ENCODE measurements at places on chromosomes 2 and 18.

DNA sequence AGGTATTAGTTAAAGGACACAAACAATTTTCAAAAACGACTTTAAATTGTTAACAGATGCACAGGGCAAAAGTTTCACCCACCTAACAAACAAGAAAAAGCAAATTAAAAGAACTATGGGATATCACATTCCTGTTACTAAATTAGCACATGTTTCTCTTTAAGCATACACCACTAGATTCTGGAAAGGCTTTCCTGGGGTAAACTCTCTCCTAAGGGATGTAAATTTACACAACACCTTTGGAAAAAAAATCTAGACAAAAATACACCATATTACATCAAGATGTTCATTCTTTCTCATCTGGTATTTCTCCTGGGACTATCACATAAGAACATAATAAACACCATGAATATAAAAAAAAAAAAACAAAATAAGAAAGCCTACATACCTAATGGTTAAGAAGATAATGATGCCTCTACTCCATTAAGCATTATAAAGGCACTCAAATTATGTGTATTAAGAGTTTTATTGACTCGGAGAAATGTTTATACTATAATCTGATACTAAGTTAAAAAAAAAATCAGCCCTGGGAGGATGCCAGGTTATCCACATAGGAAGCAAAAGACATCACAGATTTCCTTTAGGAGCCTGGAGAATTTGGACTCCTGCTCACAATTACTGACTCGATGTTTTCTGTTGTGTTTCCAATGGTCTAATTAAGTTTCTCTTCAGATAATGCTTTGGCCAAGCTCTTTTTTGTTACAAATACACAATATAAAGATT, 82.8 kb upstream of the AFF3 start:
- no peak for DNase-seq

DNA sequence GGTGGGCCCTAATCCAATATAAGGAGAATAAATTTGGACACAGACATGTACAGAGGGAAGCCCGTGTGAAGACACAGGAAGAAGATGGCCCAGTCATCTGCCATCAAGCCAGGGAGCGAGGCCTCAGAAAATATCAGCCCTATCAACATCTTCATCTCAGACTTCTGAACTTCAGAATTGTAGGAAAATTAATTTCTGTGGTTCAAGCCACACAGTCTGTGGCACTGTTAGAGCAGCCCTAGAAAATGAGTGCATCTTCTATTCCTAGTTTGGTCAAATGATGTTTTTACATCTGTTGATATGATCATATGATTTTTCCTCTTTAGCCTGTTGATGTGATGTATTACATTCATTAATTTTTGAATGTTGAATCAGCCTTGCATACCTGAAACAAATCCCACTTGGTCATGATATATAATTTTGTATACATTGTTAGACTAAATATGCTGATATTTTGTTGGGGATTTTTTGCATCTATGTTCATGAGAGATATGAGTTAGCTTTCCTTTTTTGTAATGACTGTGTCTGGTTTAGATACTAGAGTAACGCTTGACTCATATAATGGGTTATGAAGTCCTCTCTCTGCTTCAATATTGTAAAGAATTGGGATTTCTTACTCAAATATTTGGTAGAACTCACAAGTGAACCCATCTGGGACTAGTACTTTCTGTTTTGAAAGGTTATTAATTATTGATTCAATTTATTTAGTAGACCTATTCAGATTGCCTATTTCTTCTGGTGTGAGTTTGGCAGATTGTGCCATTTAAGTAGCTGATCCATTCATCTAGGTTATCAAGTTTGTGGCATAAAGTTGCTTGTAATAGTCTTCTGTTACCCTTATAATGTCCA, 451.4 kb downstream of the EIPR1 start:
- DNase-seq: no peak

GRCh38 chr18:70291295-70291574, 2.4 kb downstream of the SOCS6 start:
- no peak for DNase-seq

DNA sequence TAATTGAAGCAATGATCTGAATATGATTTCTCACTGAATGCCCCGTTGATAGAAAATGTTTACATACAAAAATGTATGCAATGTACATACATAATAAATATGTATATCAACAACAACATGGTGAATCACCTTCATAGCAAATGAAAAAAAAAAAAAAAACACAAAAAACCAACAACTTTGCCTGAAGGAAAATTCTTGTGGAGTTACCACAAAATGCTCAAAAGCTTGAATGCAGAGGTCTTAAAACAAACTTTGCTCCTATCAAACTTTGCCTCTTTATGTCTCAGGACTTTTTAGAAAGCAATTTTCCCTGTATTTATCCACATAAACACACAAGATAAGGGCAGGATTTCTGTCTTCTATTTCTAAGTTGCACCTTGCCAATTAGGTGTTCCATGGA, 92.9 kb upstream of the SIX2 start:
- DNase-seq: no peak

DNA sequence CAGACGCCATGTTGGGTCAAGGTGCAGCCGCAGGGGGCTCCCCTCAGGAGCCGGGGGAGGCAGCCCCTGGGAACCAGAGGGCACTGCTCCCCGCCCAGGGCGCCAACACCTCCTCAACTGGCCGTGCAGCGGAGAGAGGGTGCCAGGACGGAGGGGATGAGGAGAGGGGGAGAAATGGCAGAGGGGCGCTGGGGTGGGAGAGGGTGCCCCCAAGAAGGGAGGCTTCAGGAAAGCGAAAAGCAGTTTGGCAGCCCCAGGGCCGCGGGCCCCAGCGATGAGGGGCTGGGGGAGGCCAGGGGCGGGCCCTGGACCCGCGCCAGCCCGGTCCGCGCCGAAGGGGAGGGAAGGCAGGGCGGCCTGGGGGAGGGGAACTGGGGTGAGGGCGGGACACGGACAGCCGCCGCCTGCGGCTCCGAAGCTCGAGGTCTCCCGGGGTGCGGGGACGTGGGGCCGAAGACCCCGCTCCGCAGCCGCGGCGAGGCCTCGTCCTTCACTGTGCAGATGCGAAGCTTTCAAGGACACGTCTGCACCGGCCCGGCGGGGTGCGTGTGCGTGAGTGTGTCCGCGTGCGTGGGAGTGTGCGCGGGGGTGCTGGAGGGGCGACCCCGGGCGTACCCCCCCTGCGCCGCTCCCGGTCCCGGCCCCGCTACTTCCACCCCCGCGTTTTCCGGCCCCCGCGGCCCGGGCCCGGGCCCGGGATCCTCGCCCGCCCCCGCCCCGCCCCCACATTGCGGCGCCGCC, 1.4 kb downstream of the DNMT3A start:
- DNase-seq: no peak

GRCh38 chr2:50987616-50988313, 44.2 kb downstream of the NRXN1 start:
- no peak for DNase-seq

DNA sequence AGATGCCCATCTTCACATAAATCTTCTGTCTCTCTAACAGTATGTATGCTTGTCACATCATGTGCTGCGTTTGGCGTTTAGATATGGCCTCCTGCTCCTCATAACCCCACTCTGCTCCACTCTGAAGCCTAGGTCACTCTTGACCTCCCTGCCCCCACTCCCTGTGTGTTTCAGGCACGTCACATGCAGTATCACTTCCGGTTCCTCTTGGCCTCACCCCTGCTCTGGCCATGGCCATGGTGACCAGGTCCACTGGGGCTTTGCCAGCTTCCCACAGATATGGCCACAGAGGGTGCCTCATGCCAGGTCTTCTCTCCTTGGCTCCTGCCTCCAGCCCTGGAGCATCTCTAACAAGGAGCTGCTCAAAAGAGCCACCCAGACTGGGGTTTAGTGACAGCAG, 160.0 kb downstream of the RNF152 start:
- DNase-seq: no peak

DNA sequence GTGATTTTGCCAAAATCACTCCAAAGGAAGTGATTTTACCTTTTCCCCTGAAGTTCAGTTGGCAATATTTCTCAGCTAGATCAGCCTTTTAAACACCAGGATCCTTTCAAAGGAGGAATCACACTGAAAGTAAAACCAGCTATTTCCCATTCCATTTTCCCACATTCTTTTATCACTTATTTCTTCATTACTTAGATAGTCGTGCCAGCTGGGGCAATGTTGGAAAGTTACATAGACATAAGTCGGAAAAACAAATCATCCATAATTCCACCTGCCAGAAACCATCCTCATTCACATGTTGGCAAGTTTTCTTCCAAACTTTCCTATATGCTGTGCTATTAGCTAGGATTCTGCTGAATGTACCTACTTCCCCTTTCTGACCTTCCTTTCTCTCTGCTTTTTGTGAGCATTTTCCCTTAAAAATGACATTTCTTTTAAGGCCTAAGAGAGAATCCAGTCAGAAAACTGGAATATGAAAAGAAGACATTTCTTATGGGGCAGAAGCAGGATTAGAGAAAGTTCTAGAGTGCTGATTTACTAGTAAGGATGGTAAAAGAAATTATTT, 170.0 kb upstream of the STK17B start:
- DNase-seq: no peak
